ENCODE measurements at places on chromosomes 11 and 22. TPM values are rescaled to one million over a fixed set of nuclear protein-coding genes. Genes with fewer than 3 reads are reported as not detected.
A peak's percentile ranks its signal among the peaks of the same experiment; 100 is the strongest.

The SYNGR1 gene
- 2.4 TPM for total RNA-seq

The SCUBE2 gene
- total RNA-seq, result not detected

The YAP1 gene
- not detected for total RNA-seq

The ZBTB16 gene
- total RNA-seq, result 9.5 TPM

The MGAT3 gene
- total RNA-seq, result 0.90 TPM

The FAM180B gene
- not detected for total RNA-seq

The MYBPC3 gene
- total RNA-seq, result not detected

- DNase-seq, result no peak
Measured at GRCh38 chr11:111703576-111703975, 62.6 kb downstream of the PPP2R1B start.

GRCh38 chr11:107385361-107385981 lies 72.2 kb downstream of the CWF19L2 start:
- DNase-seq, result no peak

GRCh38 chr11:133801356-133801755 lies 44.0 kb downstream of the SPATA19 start:
- DNase-seq, result no peak

DNA sequence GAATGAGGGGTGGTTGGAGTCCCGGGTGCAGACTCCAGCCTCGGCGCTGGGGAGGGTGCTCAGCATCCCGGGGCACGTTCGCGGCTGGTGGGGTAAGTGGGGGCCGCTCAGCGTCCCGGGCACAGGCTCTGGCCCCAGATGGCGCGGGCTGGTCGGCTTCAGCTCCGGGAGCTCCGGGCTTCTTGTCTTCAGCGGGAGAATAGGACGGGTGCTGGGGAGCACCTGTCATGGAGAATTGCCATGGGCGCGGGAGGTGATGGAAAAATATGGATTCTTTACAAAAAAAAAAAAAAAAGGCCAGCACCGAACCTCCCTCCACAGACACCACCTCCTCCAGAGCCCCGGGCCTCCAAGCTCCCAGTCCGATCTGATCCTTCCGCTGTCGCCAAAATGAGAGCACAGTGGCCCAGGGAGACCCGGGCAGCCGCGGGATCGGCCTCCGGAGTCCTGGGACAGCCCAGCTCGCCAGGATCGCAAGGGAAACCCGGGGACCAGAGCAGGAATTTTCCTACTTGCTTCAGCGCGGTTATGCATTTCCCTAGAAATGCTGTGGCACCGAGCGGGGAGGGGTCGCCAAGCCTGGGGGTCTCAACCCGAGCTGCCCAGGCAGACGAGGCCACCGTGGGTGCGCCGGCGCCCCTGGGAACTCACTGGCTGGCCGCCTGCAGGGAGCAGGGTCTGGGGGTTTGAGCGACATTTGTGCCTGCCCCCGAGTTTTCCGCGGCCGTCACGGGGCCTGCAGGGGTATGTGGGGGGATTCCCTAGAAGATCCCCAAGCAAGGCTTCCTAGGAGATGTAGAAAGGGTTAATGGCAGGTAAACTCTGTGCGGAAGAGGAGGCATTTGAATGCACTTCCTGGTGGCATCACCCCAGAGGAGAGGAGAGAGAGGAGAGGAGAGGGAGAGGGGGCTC lies 1336.9 kb downstream of the BRD1 start:
- DNase-seq, result no peak

DNA sequence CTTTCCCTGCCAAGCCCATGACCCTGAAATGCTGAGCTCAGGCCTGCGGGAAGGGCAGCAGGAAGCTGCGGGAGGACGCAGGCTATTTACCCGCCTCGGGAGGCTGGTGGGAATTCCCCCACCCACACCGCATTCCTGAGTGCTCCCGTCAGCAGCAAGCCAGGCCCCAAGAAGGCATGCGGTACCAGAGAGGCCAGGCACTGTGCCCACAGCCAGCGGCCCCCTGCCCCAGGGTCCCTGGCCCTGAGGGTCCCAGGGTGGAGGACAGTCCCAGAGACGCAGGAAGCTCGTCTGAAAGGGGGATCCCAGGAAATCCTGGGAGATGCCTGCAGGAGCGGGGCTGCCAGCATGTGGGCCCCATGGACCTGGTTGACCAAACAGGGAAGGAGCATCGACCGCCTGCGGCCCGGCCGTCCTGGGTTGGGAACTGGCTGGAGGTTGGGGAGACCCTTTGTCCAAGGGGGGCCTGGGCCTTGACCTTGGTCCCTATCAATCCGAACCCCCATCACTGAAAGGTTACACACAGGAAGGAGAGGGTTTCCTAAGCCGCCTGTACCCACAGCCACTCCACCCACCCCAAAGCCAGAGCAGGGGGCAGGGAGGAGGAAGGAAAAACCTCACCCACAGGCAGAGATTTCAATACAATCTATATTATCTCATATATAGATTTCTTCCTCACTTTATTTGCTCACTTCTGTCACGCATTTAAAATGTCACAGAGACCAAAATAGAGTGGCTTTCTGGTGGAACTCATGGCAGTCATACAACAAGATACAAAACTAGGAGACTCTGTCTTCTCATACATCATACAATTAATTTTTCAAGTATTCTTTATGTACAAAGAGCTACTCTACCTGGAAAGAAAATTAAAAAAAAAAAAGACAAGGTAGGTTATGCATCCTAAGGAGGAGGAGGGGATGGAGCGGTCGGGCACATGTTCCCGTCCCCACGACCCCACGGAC lies 17.1 kb downstream of the MAFF start:
- DNase-seq, result peak; percentile 35

GRCh38 chr11:27649800-27650199 lies 50.5 kb downstream of the BDNF start:
- DNase-seq, result no peak

GRCh38 chr11:74770456-74770855 lies 21.8 kb downstream of the RNF169 start:
- no peak for DNase-seq

- DNase-seq, result no peak
Measured at GRCh38 chr11:15670520-15671070, 555.9 kb downstream of the INSC start.

- DNase-seq, result peak; percentile 75
Measured at GRCh38 chr11:71452199-71453036, 585 bp upstream of the NADSYN1 start.

All from activated CD8-positive, alpha-beta T cell treated with anti-CD3 and anti-CD28 coated beads for 36 hours (primary cell).